ENCODE measurements at places on chromosomes 3 and 15.

GRCh38 chr15:62369454-62369853, 204.4 kb upstream of the C2CD4B start:
- no peak for ATAC-seq

- ATAC-seq: no peak
Observed at GRCh38 chr15:84872009-84872910, 12.2 kb upstream of the SLC28A1 start.

DNA sequence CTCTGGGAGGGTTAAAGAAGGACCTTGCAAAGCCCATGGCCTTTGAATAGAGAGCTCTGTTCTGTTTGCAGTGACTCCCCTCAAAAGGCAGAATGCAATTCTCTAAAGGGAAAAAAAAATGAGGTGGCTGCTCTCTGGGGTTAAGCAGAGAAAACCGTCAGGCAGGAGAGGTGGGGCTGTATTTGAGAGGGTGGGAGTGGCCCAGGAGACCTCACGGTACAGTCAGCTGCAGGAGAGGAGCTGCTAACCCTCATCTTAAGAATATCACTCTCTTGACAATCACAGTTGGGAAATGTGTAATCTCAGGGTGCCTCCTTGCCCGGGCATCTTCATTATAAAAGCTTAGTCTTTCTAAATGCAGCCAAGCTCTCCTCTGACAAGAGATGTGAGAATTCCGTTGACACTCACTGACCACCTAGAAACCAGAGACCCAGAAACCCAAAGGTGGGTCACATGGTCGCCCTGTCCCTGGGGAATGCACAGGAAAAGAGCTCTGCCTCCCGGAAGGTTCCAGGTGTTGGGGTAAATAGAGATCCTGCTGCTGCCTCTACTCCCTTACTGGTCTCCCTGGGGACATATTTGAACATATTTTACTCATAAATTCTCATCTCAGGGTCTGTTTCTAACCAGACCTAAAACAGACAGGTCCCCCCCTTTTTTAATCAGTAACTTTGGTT, 159.1 kb upstream of the CTDSPL start:
- no peak for ATAC-seq

GRCh38 chr3:64684715-64685261, 3.0 kb downstream of the ADAMTS9 start:
- ATAC-seq: no peak

- peak; percentile 38 for ATAC-seq
Observed at GRCh38 chr15:75731248-75732151, 18.9 kb upstream of the CSPG4 start.

DNA sequence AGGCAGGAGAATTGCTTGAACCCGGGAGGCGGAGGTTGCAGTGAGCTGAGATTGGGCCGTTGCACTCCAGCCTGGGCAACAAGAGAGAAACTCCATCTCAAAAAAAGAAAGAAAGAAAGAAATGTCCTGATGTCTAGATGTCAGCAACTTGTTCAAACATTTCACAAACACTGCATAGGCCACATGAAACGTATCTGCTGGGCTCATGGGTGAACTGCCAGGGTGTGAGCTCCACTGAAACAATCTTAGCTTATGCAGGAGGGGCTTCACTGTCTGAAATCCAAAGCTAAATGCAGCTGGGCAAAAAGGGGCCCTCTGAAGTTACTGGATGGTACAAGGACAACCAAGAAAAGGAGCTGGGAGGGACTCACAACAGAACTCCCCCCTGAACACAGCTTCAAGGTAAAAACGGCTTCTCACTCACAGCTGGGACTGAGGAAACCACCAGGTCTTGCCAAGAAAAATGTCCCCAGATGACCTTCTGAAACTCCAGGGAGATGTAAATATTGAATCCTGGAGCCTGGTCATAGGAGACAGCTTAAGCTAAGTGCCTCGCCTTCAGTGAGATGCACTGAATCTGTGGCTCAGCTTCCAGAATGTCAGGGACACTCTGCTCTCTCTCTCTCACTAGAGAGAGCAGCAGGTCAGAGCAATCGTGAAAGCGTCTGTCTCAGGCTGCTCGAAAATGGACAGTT, 31.9 kb downstream of the SEC61A1 start:
- ATAC-seq: peak; percentile 20

- ATAC-seq: peak; percentile 78
Observed at GRCh38 chr15:81410318-81410753, 36.3 kb upstream of the TMC3 start.

GRCh38 chr3:171221597-171221996, 195.1 kb upstream of the SLC2A2 start:
- ATAC-seq: no peak

GRCh38 chr15:52021892-52022540, 3.0 kb downstream of the MAPK6 start:
- no peak for ATAC-seq

DNA sequence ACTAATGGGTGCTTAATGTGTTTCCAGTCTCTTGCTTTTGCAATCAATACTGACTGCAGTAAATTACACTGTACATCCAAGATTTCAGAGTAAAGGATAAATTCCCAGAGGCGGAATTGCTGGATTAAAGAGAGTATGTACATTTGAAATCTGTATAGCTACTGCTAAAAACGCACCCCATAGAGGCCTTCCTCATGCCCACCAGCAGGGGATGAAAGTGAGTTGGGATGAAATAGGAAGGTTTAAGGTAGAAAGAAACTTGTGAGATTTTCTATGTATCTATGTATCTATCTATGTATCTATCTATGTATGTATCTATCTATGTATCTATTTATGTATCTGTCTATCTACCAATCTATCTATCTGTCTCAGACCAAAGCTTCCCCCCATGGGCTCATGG, 28.4 kb downstream of the TMEM44 start:
- no peak for ATAC-seq

DNA sequence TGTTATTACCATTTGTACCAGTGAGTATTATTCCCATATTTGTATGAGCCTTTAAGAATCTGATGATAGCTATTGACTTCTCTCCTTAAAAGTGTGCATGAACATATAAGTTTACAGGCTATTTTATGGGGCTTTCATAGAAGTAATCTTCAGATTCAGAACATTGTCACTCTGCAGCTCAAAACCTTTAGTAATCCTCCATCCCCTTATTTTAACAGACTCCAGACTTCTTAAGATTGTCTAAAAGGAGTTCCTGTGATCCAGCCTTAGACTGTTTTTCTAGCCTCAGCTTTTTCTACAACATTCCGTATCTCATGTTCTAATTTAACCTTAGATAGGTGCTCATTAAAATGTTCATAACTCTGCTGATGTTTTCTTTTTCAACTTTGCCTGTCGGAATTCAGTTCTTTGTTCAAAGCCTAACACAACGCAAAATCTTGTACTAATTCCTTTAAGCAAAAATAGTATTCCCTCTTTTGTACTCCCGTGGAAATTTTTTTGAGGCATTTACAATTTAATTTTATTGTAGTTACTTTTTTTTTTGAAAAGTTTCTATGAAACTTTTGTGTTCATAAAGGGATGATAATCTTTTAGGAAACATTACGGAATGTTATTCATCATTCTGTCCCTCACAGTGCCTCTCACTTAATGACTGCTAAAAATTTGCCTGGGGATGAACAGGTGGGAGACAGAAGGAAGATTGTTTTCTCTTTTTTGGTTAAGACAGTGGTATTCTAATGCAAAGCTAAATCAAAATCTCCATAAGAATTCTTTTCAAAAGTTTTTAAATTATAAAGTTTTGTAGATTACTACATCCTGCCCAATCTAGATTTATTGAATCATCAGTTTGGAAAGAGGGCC, 38.7 kb upstream of the UTS2B start:
- no peak for ATAC-seq

DNA sequence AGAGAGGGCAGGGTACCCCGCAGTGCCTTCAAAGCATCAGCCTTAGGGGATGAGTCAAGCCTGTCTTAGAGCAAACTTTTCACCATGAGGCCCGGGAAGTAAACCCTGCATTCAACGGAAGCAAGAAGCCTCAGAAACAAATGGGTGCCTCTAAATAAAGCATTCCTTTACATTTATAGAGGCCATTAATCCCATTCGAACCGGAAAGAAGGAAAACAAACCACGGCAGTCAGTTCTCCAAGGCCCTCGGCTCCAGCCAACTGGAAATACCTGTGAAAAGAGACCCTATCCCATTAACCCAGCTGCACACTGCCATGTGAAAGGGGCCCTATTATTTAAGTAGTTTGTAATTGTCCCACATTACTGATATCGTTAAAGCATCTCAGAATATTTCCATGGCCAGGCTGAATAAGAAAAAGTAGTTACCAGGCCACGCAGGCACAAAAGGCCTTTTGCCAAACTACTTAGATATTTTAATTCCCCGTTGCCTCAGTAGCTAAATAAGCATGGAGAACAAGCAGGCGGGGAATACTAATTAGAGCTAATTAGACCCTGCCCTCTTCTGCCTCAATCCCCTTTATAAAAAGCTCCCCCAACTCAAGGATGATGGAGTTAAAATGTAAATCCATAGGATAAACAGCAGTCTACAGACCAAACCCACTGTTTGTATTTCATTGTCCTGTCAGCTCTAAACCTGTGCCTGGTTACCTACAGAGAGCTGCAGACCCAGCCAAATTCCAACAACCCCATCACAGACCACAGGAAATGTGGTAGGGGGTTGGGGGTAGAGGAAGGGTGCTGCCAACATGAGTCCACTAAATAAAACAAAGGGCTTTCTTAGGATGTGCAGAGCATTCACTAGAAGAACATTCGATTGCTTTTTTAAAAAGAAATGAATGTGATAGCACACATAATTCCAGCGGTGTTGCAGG, 4.1 kb downstream of the ITGB5 start:
- no peak for ATAC-seq

- no peak for ATAC-seq
Observed at GRCh38 chr15:33438396-33438795, 127.6 kb downstream of the RYR3 start.

DNA sequence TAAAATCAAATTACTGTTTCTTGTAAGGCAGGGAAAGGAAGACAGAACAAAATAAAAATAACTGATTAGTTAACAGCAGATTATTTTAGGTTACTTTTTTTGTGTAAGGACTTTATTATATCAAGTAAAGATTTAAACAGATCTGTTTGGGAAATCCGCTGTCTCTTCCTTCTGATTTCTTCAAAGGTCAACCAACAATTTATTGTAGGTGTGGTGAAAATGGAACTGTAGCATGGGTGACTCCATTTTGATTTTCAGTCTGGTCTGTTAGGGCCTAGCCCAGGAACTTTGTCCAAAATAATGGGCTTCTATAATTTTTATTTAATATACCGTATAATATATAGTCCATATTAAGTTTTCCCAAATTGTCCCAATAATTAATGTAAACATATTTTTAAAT, 13.5 kb upstream of the IDH2 start:
- ATAC-seq: no peak

- no peak for ATAC-seq
Observed at GRCh38 chr15:100133001-100133400, 208.8 kb downstream of the ADAMTS17 start.

DNA sequence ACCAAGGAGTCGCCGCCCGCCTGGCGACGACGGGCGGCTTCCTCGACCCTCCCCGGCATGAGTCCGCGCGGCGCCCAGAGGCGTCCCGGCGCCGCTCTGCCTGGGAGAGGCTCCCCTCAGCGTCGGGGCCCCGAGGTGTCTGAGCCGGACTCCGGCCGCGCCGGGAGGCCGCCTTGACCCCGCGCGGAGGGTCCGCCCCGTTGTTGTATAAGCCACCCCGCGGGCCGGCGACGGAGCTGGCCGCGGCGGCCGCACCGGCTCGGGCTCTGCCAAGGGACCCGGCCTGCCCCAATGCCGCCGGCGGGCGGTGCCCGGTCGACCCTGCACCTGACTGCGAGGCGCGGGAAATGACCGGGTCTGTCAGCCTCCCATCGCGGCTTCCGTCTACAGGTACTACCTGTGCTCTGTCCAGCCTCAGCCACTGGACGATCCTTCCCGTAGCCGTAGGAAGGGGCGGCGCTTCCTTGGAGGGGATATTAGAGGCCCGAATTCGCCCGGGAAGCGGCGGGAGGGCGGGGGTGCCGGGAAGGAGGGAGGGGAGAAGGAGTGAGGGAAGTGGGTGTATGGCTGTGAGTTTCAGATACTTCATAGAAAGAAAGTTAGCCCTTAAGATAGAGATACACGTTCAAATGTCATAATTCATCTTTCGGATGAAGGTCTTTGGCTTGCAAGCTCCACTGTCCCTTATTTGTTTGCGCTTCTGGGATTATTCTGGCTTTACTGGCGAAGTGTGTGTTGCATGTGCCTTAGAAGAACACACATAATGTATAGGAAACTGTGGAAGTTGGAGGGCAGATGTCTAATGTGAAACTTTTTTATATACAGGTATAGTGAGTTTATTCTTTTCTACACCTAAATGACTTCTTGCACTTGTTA, 620 bp downstream of the ABHD5 start:
- ATAC-seq: no peak

GRCh38 chr15:101029971-101030661, 111.0 kb downstream of the LRRK1 start:
- no peak for ATAC-seq

- ATAC-seq: no peak
Observed at GRCh38 chr3:30764281-30764680, 130.2 kb downstream of the GADL1 start.

GRCh38 chr3:117036259-117036799, 326.8 kb downstream of the TUSC7 start:
- peak; percentile 71 for ATAC-seq

- no peak for ATAC-seq
Observed at GRCh38 chr15:27086805-27087204, 115.8 kb downstream of the GABRG3 start.

- ATAC-seq: no peak
Observed at GRCh38 chr3:78951342-78951945, 816.4 kb downstream of the ROBO1 start.

- ATAC-seq: no peak
Observed at GRCh38 chr3:126124896-126125295, 41.0 kb upstream of the SLC41A3 start.

DNA sequence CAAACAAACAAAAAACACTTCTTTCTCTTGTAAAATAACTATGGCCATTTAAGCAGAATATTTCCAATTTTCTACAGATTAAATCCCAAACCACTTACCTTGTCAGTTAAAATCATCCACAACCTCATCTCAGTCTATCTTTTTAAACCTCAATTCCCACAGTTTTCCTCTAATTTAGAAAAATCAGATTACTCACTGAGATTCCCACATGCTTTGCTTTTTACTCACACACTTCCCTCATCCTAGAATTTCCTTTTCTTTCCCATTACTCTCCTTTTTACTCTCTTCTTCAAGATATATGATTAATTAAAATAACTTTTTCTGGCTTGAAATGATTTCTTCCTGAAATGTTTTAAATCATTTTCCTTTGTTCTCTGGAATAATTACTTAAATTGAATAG, 790.7 kb downstream of the ROBO1 start:
- no peak for ATAC-seq

GRCh38 chr15:66187271-66187670, 66.3 kb downstream of the MEGF11 start:
- ATAC-seq: no peak

Measured in motor neuron (in vitro differentiated cells).